ENCODE measurements at places on chromosomes 12 and 14.

DNA sequence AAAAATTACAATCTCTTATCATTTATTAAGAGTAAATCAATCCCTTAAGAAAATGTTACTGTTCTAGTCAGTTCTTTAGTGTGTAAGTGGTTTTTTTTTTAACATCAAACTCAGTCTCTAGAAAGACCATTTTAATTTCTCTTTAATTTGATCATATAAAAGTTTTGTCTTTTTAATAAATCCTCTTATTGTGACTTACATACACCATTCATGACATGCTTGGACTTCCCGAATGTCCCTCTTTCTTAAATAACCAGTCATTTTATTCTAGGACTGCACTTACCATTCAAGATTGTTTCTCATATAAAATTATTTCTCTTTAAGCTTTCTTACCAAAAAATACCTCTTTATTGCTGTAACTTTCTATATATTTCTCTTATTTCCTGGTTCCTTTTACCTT, 60.8 kb upstream of the EVL start:
- DNase-seq = no peak

DNA sequence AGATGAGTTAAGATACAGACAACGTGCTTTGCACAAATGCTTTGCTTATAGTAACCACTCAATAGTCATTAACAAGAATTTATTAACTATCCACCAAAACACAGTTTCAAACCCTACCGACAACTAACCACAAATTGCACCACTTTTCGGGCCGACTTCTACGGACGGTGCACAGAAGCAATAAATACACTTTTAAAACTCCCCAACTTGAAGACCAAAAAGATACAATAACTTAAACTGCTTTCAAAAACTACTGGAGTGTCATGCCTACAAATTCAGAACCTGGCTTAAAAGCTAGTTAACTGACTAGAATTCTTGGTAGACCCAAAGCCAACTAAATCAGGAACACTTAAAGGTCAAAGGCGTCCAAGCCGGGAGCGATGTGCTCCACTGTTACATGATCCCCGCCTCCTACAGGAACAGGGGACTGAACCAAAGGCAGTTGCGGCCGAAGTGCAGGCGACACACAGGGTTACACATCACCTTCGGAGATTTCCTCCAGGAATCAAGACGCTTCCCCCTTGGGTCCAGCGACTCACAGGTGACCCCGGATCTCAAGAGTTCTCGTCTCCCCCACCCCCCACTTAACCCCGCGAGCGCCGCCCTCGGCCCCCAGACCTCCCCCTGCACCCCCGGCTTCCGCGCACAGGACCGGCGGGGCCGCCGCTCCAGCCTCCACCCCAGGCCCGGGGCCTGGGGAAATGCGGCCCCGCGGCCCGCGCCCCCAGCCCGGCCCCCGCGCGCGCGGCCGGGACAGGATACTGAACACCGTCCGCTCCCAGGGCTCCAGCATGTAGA, 507 bp downstream of the SPTSSA start:
- DNase-seq = peak; percentile 79

- peak; percentile 45 for DNase-seq
Measured at GRCh38 chr14:96741151-96741977, 55.8 kb upstream of the VRK1 start.

- no peak for DNase-seq
Measured at GRCh38 chr12:132247718-132248452, 81.5 kb downstream of the GALNT9 start.

DNA sequence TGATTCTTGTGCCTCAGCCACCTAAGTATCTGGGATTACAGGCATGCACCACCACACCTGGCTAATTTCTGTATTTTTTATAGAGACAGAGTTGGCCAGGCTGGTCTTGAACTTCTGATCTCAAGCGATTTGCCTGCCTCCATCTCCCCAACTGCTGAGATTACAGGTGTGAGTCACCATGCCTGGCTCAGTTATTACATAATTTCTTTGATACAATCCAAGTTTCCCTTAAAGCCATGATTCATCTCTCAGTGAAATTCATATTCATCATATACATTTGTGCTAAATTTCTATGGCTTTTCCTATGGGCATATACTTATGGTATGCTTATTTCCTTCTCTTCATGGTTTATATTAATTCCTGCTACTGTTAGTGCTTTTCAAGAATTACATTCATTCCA, 29.1 kb upstream of the PZP start:
- DNase-seq = no peak

DNA sequence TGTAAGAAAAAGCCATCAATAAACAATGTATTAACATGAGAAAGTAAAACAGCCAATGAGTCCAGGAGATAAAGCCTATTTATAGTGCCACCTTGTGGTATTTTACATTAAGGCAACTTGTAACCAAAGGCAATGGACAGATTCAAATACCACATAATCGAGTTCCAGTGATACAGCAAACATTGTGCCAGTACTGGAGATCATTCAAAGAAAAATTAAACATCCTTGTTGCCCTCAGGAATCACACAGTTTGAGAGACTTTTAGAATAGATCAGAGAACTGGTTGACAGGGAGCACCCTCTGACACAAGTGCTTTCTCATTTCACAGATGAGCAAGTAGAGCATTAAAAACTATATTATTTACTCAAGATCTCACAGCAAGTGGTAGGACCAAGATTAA, 98.1 kb downstream of the DDHD1 start:
- peak; percentile 76 for DNase-seq

GRCh38 chr12:105822131-105823105, 316.3 kb downstream of the NUAK1 start:
- no peak for DNase-seq

Measured in HAP-1 (cell line).